Activated CD8-positive, alpha-beta memory T cell treated with anti-CD3 and anti-CD28 coated beads for 48 hours (primary cell): ENCODE measurements at places on chromosomes 7 and 10.

DNA sequence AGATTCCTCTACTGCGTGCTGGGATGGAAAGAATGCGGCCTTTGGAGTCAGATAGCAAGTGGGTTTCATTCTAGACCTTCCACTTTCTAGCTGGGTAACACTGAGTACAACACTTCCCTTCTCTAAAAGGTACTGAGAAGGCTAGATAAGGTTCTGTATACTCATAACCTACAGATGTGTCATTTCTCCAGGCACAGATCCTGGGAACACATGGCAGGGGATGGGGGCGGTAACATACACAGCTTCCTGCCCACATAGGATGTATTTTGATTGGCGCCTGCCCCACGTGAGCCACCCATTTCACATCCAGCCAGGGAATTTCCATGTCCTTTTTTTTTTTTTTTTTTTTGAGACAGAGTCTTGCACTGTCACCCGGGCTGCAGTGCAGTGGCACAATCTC, 31.8 kb downstream of the KLRG2 start:
- DNase-seq: no peak

GRCh38 chr7:155881471-155882350, 69.4 kb upstream of the SHH start:
- no peak for DNase-seq

GRCh38 chr10:104304927-104305326, 33.3 kb downstream of the ITPRIP start:
- no peak for DNase-seq

GRCh38 chr7:29875741-29876140, 69.4 kb downstream of the WIPF3 start:
- no peak for DNase-seq

GRCh38 chr7:129231666-129232065, 6.8 kb downstream of the AHCYL2 start:
- no peak for DNase-seq

GRCh38 chr10:60042262-60042661, 135.9 kb upstream of the CCDC6 start:
- DNase-seq: no peak

GRCh38 chr7:38673795-38674194, 42.6 kb upstream of the AMPH start:
- no peak for DNase-seq

DNA sequence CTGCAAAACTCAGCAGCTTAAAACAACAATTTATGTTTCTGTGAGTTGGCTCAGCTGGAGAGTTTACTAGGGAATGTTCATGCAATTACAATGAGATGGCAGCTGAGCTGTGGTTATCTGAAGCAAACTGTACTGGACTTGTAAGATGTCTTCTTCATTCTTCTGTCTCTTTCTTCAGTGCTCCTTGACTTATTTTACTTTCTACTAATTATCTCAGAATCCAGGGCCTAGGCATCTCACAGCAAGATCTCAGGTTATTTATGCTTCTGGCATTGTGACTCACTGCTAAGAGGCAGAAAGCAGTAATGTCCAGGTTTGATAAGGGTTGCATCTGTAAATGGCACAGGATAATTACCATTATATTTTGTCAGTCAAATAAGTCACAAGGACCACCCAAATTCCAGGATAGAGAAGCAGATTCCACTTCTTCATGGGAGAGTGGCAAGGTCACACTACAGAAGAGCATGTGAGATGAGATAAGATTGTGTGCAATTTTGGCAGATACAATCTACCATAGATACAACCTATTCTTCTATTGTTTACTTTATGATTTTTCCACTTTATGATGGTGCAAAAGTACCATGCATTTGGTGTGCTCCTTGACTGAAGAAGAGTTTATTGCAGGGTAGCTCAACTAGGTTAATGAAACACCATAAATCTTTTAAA, 16.8 kb downstream of the VIM start:
- DNase-seq: no peak

GRCh38 chr7:73343671-73344380, 15.9 kb downstream of the FKBP6 start:
- DNase-seq: no peak

- no peak for DNase-seq
Observed at GRCh38 chr10:34655286-34656170, 159.6 kb downstream of the PARD3 start.

GRCh38 chr10:87532696-87533095, 28.0 kb downstream of the MINPP1 start:
- DNase-seq: no peak

DNA sequence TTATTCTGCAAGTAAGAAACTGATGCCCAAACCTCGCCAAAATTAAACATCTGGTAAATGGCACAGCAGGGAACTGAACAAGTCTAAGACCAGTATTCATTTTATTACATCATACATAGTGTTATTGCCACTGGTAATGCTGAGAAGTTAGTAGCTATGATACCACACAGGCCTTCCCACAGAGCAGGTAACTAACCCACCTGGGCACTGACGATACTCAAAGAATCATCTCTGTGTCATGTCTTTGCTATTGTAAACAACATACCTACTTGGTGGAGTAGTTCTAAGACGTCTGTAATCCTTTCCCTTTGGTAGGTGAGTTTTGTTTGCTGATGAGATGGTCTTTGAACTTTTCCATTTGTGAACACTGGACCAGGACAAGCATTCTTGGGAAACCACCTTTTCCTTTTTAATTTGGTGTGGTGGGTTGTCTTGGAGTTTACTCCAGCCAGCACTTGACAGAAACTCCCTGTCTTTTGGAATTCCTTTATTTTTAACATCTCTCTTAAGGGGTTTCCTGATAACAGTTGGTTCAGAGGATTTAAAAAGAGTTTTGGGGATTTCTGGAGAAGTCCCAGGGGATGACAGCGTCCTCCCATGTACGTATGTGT, 40.9 kb downstream of the PDSS1 start:
- no peak for DNase-seq

GRCh38 chr10:124315591-124316270, 103.0 kb downstream of the OAT start:
- DNase-seq: no peak

DNA sequence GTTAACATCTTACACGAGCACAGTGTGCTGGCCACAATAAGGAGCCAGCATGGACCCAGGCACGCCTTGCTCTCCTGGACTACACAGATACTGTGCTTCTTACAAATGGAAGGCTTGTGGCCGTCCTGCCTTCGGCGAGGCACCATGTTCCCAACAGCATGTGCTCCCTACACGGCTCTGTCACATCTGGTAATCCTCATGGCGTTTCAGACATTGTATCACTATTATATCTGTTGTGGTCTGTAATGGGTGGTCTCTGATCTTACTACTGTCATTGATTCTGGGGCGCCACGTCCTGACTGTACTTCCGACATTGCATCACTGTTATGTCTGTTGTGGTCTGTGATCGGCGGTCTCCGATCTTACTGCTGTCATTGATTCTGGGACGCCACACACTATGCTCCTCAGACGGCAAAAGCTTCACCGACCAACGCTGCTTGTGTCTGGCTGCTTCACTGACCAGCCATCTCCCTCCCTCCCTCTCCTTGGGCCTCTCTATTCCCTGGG, 195.4 kb downstream of the MAD1L1 start:
- DNase-seq: peak; percentile 10

GRCh38 chr10:33115738-33116719, 158.0 kb upstream of the ITGB1 start:
- no peak for DNase-seq

DNA sequence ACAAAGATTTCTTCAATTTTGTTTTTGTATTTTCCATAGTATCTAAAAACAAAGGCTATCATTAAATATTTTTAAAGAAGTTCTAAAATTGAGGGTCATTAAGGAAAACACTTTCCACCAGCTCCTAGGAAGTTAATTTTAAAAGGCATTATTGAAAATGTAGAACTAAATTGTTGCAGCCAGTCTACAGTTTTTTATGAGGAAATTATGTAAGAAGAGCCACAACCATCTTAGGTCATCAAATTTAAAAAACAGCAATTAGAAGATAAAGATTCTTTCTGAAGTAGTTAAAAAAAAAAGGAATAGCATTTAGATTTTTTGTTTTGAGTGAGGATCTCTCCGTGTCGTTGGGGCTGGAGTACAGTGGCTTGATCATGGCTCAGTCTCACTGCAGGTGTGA, 161.7 kb downstream of the NRBF2 start:
- no peak for DNase-seq

GRCh38 chr7:7414791-7415603, 120.7 kb downstream of the COL28A1 start:
- DNase-seq: no peak

GRCh38 chr7:114970308-114970707, 48.4 kb downstream of the MDFIC start:
- no peak for DNase-seq

- no peak for DNase-seq
Observed at GRCh38 chr7:33261585-33261984, 132.2 kb downstream of the BBS9 start.

DNA sequence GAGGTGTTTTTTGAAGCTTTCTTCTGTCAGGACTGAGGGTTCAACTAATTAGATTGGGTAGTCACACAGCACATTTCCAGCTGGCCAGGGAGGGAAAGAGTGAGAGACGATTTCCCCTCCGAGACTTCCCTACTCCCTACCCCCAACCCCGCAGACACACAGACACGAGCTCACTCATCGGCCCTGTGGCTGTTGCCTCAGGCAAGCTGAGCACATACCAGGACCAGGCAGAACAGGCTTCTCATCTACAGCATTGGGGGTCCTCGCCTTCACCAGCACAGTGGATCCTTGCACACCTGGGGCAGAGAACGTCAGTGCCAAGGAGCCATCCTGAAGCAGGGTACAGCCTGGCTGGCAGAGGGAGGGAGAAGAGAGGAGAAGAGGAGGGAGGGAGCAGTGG, 144.1 kb downstream of the TMEM178B start:
- DNase-seq: no peak

DNA sequence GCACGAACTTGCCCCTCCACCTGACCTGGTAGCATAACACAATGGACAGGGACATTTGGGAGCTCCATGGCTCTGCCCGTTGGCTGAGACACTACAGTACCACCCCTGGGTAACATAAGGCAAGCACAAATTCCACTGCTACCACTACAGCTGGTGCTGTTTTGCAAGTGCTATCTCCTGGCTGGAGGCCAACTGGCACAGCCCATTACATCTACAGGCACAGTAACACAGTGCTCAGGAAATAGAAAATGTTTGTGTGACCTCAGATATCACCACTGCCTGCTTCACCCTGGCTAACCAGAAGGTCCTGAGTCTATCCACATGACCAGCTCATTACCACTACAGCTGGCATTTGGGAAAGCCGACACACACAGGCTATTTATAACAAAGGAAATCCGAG, 631.1 kb upstream of the MBL2 start:
- no peak for DNase-seq

GRCh38 chr7:100894860-100895700, 608 bp downstream of the ACHE start:
- DNase-seq: no peak

GRCh38 chr7:66427956-66428355, 200.7 kb upstream of the KCTD7 start:
- no peak for DNase-seq

DNA sequence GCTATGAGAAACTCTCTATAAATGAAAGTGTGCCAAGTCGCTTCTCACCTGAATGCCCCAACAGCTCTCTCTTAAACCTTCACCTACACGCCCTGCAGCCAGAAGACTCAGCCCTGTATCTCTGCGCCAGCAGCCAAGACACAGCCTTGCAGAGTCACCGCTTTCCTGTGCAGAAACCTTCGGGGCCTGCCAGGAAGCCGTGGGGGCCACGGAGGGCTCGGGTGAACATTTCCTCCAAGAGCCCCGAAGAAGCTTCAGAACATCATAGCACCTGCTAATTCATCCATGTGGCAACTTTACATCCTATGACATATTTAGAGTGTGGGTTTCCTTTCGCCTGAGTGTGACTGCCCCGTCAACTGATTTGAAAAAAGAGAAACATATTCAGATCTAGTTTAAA, 55.7 kb upstream of the PRSS58 start:
- DNase-seq: no peak

DNA sequence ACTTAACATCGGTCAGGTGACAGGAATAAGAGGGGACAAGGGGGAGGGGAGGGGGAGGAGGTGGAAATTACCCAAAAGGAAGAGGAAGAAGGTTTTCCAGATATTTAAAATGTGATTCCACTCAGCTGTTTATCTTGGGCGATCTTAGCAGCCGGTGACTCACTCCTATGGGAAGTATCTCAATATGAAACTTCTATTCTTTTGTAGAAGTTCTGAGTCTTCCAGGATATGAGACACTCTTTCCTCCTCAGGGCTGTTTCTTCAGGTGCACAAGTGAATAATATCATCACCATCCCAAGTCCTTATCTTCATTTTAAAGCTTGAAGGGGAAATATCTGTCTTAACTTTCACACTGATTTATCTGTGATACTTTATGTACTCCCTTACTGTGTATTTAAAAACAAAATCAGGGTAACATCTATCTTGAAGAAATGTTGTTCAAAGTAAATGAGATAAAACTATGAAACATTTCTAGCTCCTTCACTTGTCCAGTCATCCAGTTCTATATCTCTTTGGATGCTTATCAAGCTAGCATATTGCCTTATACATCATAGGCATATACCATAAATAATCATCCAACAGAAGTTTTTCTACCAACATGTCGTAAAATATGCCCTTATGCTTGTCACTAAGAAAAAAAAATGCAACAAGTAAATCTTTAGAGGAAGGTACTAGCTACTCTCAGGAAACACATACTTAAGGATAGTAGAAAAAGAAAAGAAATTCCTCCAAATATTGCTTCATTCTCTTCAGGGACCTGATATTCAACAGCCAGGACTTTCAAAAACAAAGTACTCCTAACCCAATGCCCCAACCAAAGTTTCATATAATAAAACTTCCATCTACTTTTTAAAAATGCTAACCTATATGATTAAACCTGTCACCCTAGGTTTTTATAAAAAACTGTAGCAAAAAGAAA, 13.7 kb downstream of the DOCK4 start:
- no peak for DNase-seq

- DNase-seq: no peak
Observed at GRCh38 chr7:35546691-35547429, 148.1 kb downstream of the HERPUD2 start.

DNA sequence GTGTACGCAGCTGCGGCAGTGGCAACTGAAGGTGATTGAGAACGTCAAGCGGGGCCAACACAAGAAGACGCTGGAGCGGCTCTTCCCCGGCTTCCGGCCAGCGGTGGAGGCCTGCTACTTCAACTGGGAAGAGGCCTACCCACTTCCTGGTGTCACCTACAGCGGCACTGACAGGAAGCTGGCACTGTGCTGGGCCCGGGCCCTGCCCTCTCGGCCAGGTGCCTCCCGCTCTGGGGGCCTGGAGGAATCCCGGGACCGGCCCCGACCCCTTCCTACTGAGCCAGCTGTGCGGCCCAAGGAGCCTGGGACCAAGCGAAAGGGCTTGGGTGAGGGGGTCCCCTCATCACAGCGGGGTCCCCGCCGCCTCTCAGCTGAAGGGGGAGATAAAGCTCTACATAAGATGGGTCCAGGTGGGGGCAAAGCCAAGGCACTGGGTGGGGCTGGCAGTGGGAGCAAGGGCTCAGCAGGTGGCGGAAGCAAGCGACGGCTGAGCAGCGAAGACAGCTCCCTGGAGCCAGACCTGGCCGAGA, 6.5 kb downstream of the ZSWIM8 start:
- DNase-seq: no peak
